AG09319 (cell line): ENCODE measurements at places on chromosomes 13 and 19.

DNA sequence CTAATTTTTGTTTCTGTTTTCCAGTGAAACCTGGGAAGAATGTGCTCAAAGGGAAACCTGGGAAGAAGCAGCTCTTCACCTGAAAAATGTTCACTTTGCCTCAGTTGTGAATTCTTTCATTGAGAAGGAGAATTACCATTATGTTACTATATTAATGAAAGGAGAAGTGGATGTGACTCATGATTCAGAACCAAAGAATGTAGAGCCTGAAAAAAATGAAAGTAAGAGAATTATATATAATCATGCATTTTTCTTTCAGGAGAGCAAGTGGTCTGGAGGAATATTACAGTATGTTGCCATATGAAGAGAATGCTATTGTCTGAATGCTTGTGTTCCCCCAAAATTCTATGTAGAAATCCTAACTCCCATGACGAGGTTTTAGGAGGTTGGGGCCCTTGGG, 3.4 kb downstream of the NUDT15 start:
- DNase-seq: no peak

- no peak for DNase-seq
Observed at GRCh38 chr19:55389386-55390317, 3.9 kb downstream of the RPL28 start.

GRCh38 chr19:4609878-4610511, 29.3 kb upstream of the TNFAIP8L1 start:
- DNase-seq: no peak

- DNase-seq: no peak
Observed at GRCh38 chr19:51252306-51253079, 1.6 kb downstream of the SIGLECL1 start.

DNA sequence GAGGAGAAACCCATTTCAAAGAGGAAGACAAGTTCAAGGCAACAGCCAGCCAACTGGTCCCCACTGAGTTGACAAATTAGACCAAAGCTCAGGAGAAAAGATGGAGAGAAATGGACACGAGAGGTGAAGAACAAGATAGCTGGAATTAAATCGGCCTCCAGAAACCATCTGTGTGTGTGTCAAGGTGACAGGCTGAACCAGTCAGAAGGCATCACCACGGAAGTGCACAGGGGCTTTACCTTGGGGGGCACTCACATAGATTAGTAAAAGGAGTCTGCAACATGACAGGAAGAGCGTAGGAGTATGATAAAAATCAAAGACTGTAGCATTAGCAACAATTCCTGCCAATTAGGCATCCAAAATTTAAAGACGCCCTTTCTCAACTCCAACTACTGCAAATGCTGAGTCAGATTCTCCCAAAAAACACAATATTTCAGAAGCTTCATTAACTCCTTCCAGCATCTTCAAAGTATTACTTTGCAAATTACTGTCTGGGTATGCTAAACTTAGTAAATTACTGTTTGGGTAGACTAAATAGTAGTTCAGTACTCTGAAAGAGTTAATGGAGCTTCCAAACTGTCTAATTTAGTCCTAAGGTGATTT, 66.2 kb downstream of the FOXO1 start:
- DNase-seq: no peak

DNA sequence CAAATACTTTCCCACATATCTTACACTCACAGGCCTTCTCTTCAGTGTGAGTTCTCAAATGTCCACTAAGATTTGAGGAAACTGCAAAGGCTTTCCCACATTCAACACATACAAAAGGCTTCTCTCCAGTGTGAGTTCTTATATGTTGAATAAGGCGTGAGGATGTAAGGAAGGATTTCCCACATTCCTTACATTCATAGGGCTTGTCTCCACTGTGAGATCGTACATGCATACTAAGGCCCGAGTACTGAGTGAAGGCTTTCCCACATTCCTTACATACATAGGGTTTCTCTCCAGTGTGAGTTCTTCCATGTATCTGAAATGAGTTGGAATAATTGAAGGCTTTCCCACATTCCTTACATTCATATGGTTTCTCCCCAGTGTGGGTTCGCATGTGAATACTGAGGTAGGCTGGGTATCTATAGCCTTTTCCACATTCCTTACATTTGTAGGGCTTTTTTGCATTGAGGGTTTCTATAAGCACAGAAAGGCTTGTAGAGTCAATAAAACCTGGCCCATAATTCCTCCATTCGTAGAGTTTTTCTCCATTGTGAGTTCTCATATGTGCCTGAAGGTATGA, 9.6 kb downstream of the ZNF426 start:
- no peak for DNase-seq

DNA sequence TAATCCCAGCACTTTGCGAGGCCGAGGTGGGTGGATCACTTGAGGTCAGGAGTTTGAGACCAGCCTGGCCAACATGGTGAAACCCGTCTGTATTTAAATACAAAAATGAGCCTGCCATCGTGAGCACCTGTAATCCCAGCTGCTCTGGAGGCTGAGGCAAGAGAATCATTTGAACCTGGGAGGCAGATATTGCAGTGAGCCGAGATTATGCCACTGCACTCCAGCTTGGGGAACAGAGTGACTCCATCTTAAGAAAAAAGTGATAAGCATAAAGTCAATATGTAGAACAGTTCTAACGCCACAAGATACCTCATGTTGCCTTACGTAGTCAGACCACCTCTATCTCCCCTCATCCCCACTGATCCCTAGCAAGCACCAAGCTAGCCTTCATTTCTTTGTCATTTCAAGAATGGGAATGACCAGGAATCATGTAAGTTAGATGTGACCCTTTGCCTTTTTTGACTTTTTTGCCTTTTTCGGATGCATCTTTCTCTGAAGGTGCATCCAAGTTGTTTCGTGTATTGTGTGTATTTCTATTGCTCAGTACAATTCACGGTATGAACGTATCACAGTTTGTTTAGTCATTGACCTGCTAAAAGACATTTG, 6.4 kb downstream of the RPL21 start:
- no peak for DNase-seq

DNA sequence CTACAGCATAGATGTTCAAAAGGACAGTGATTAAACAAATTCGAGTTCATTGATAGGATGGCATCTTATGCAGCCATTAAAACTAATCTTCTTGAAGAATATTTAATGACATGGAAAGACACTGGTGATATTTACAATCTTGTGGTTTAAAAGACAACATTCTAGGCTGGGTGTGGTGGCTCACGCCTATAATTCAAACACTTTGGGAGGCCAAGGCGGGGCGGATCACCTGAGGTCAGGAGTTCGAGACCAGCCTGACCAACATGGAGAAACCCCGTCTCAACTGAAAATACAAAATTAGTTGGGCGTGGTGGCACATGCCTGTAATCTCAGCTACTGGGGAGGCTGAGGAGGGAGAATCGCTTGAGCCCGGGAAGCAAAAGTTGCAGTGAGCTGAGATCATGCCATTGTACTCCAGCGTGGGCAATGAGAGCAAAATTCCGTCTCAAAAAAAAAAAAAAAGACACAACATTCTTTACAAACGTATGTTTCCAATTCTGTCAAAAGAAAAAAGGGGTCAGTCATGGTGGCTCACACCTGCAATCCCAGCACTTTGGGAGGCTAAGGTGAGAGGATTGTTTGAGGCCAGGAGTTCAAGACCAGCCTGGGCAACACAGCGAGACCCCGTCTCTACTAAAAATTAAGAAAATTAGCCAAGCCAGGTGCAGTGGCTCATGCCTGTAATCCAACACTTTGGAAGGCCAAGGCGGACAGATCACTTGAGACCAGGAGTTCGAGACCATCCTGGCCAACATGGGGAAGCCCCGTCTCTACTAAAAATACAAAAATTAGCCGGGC, 2.5 kb upstream of the PAK4 start:
- DNase-seq: no peak

GRCh38 chr19:55377356-55378131, 918 bp downstream of the TMEM190 start:
- DNase-seq: no peak

DNA sequence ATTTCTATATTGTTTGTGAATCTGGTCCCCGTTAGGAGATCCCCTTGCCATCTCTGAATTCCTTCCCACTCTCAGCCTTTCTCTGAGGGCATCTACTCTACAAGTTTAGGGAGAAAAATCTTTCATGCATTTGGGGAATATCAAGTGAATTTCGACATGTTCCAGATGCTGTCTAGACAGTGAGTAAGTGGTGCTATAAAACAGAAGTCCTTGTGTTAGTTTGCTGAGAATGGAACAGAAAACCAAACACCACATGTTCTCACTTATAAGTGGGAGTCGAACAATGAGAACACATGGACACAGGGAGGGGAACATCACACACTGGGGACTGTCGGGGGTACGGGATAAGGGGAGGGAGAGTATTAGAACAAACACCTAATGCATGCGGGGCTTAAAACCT, 5.1 kb downstream of the OR7A10 start:
- DNase-seq: no peak

- no peak for DNase-seq
Observed at GRCh38 chr19:43595605-43595998, 332 bp downstream of the IRGQ start.

DNA sequence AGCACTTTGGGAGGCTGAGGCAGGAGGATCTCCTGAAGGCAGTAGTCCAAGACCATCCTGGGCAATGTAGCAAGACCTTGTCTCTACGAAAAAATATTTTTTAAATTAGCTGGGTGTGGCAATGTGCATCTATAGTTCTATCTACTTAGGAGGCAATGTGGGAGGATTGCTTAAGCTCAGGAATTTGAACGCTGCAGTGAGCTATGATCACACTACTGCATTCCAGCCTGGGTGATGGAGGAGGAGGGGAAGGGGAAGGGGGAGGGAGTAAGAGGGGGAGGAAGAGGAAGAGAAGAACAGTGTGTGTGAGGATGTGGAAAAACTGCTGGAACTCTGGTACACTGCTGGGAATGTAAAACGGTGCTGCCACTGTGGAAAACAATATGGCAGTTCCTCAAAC, 9.2 kb upstream of the CLIP3 start:
- DNase-seq: peak; percentile 66

DNA sequence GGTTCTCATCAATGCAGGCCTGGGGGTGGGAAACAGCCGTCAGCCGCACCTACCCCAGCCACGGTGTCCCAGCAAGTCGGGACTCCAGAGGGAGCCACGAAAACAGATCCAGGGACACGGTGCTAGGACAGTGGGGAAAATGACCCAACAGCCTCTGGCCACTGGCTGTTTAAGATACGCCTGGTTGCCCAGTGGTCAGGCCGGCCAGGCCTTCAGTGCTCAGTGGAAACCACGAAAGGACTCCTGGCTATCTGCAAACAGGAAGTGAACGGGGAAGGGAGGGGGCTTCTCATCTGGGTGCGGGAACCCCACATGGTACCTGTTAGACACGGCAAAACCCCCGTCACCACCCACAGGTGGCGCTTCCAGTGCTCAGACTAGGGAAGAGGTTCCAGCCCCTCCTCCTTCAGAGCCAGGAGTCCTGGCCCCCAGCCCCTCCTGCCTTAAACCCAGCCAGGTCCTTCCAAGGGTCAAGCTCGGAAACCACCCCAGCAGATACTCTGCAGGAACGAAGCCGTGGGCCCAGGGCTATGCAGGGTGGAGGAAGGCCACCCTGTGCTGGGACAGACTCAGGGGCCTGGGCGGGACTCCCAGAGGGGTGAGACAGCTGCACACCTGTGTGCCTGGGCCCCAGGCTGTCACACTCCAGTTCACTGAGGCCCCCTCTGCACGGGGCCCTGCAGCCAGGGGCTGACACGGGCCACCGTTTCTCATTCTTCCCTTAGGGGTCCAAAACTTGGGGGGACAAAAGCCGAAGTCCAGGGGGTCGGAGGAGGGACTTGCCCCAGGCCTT, 4.5 kb downstream of the PPP1R12C start:
- no peak for DNase-seq

DNA sequence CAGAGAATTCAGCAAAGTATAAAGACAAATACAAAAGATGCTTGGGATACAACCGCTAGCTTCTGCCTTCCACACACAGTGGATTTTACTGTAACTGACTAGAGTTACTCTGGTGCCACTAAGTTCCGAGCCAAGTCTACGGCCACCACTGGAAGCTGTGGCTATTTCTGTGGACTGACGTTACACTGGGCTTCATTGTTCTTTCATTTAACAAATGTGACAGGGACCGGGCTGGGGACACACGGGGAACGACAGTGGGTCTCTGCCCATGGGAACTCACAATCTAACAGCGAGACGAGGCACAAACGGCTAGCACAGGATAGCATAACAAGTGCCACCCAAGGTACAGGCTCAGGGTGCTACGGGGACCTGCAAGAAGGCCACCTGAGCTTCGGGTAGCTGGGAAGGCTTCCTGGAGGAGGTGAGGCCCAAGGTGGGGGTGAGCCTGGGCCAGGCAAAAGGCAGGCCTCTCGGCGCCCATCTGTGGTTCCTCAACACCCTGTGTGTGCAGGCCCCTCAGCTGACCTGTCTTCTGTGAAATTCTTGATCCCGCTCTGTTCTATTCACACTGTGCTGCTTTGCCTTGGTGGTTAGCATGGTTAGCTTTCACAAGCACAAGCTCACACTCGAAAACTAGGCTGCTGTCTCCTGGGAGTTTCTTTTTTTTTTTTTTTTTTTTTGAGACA, 10.3 kb upstream of the IL4I1 start:
- no peak for DNase-seq

GRCh38 chr19:14580623-14581237, 2.2 kb upstream of the CLEC17A start:
- no peak for DNase-seq

- DNase-seq: no peak
Observed at GRCh38 chr13:80458543-80458942, 117.6 kb upstream of the SPRY2 start.

DNA sequence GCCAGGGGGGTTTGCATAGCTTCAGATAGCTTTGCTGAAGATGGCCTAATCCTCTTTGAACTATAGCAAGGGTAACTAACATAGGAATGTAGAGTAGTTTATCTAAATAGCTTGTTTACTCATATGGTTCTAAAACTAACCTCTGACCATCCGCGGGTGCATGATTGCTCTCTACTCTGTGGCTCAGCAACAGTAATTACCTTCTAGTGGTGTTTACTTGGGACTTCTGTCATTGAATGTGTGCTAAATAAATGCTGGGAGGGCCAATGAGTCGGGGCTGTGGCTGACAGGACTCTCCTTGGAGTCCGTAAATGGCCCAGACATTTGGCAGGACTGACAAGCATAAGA, 1461.9 kb downstream of the UQCRFS1 start:
- no peak for DNase-seq

GRCh38 chr13:31207661-31208552, 8.1 kb downstream of the B3GLCT start:
- DNase-seq: peak; percentile 19

DNA sequence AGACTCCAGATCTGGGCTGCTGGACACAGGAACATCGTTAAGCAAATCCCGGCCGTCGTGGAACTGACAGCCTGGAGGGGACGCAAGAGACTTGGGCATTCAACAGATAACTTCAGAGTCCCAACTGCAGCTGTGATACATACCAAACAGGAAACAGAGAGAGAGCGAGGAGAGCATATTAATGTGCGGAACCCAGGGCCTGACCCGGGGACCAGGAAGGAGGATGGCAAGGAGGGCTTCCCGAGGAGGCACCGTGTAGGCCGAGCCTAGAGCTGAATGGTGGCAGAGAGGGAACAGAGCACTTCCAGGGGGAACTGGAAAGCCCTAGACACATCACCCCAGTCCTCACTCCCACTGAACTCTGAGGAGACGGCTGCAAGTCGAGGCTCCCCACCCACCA, 68.1 kb downstream of the SIPA1L3 start:
- no peak for DNase-seq
